ENCODE measurements at places on chromosomes 1 and 21.

GRCh38 chr1:50949286-50949982 is 10.6 kb downstream of the FAF1 start:
- no peak for DNase-seq

GRCh38 chr1:244140420-244140819 is 89.3 kb downstream of the ZBTB18 start:
- no peak for DNase-seq

DNA sequence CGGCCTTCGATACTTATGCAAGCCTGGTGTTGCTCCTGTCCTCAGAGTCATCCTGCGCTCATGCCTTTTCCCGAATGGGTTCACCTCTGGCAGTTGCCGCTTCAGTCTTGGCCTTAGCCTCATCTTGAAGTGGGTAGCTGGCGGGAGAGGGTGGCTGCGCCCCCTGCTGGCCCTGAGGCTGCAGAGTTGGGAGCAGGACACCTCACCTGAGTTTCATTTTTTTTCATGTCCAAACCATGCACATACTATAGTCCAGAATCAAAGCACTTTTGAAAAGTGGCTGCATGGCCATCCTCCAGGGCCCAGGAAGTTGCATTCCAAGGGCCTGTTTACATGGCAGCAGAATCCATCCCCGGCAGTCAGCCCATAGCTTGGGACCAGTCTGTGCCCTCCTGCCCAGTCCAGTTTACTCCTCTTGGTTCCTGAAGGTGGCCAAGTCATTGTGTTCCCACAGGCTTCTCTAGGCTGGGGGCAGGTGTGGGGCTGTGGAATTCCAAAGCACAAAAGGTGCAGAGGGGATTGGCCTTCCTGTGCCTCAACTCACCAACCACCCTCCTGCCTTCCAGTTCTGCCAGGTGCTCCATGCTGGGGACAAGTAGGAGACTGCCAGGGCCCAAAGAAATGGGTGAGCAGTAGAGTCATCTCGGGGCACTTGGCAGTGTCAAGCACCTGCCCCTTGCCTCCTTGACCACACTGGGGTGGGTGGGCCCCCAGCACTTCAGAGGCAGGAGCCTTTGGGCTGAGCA is 44.0 kb downstream of the YARS1 start:
- no peak for DNase-seq

DNA sequence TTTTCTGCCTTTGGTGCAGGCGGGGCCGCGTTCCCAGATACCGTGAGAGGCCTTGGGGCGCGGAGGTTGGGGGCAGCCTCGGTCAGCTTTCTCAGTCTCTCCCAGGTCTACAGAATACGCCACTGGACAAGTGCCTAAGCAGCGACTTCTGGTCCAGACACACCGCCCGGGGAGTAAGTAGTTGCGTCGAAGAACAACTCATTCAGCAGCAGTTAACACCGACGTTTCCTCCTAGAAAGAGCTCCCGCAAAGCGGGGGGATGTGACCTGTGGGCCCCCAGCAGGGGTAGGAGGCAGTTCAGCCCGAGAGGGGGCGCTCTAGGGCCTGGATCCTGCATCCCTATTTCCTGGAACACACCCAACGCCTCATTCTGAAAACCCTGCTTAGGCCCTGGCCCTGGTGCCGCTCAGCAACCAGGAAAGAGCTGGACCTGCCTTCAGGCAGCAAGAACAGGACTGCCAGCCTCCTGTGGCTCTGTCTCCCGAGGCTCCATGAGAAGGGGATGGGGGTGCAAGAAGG is 6.5 kb upstream of the BARHL2 start:
- no peak for DNase-seq

- no peak for DNase-seq
Measured at GRCh38 chr1:153475282-153475681, 14.8 kb upstream of the S100A7 start.

- DNase-seq, result no peak
Measured at GRCh38 chr1:30315185-30315960, 408.0 kb downstream of the MATN1 start.

DNA sequence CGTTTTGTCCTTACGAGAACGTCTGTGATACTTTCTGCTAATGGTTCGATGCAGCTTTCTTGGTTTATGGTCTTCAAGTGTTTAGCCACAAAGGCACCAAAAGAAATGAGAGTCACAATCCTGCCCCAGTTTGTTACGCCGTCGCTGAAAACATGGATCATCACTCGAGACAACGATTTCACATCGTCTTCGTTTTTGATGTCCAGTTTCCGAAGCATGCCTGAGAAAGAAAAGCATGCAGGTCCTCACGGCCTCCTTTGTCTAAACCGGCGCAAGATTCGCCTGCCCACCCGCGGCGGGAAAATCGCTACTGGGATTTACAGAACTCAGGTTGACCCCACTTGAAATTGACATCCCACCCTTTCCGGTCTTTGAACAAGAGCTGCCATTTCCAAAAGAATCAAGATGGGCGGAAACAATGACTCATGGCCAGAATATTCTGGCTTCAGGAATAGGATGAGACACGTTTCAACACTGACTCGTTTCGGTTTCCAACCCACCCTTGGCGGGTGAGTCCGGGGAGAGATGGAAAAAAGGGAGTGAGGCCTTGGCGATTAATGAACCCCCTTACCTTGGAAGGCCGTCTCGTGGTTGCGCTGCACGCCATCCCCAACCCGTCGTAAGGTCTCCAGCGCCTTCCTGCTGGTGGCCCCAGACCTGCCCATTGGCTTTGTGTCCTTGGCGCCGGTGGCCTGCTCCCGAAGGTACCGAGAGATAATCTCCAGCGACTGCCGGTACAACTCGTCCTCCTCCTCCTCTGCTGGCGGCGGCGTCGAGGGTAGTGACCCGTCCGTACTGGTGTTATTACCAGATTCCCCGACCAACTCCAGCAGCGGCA is 919 bp downstream of the MCL1 start:
- DNase-seq, result no peak

DNA sequence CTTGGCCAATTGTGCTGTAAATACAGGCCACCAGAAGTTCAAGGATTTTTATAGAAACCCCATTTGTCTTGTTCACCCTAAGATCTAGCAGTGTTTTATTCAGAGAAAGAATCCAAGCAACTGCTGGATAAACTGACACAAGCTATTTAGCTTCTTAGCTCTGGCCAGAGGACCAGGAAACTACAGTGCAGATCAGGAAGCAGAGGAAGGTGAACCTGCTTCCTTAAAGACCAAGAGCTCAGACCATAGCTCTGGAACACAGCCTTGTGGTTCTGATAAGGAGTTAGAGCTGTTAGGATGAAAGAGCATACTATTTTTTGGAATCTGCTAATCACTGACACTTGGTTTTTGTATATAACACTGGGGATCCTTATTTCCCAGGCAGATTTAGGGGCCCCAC is 5.2 kb upstream of the CCDC17 start:
- no peak for DNase-seq

- no peak for DNase-seq
Measured at GRCh38 chr21:27114111-27114510, 147.2 kb upstream of the ADAMTS5 start.

- DNase-seq, result no peak
Measured at GRCh38 chr1:167775178-167775577, 53.4 kb downstream of the MPZL1 start.

Measured in iPS DF 6.9 (cell line).